IMR-90 (cell line): ENCODE measurements at places on chromosomes 12 and 14. TPM values are rescaled to one million over a fixed set of nuclear protein-coding genes. Genes with fewer than 3 reads are reported as not detected.

DNA sequence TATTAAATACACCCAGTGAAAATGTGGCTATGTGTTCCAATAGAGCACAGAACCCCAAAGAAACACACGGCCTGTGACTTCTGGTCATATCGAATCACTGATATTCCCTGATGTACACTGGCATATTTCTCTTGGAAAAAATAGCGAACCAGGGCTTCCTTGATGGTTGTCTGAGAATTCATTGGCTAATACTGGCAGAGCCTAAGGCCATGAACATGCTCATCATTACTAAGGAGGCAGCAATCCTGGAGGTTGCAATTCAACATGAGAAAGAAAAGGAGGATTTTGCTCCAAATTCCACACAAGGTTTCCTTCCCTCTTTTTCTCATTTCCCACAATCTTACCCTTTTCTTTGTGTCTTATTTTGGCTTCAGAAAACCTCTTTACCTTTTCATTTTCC, 212.9 kb upstream of the HMGA2 start:
- peaks cover 23% of the 10 kb centered on the region for H3K4me1 ChIP-seq
- no peak overlapping the region for H3K4me3 ChIP-seq
- H3K36me3 ChIP-seq, result no peaks in the 10 kb centered on the region
- no peak overlapping the region for H3K27ac ChIP-seq

DNA sequence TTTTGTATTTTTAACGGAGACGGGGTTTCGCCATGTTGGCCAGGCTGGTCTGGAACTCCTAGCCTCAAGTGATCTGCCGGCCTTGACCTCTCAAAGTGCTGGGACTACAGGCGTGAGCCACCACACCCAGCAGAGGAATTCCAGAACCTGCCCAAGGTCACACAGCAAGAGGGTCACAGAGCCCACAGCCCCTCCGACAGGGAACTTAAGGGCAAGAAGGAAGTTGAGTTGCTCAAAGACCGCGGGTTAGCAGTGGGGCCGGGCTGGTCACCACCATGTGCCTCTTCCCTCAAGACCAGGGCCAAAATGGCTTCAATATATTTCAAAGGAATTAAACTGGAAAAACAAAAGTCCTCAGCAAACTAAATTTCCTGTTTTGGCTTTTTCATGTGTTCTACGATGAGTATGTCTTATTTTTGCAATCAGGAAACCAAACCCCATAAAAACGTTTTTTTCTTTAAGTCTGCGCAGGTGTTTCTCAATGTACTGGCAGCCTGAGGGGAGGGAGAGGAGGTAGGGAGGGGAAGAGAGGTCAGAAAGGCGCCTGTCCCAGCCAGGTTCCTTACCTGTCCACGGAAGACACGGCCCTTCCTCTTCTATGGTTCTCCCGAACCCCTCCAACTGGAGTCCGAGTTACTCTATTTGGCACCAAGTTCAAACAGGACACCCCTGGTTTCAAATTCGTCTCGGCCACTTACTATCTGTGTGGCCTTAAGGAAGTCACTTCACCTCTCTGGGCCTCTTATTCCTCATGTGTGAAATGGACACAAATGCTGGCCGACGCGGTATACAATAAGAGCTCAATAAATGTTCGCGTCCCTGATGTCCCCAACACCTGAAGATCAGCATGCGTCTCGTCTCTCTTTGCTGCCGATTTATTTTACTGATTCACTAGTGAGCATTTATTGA, 778 bp downstream of the SLC8B1 start:
- H3K27ac ChIP-seq, result peak overlapping the region; percentile 46; the same call in 1 of the 2 replicates
- H3K4me3 ChIP-seq, result peak overlapping the region; percentile 78
- no peak for DNase-seq

DNA sequence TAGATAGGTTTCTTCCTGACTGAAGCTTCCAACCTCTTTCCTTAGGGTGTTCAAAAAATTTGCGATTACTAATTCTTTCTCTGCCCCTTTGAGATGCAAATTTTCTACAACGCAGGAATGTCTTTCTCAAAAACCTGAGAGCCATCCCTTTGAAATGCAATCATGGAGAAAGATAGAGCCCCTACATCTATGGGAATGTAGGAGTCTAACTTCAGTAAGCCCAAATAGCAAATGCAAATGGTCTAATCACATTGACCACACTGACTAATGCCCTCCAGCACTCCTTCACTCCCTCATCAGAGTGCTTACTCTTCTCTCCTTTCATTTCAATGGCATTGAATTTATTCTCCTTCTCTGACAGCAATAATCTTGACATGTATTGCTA, 107.1 kb downstream of the SLC6A15 start:
- no peak for DNase-seq
- H3K27me3 ChIP-seq, result no peaks in the 10 kb centered on the region
- H3K27ac ChIP-seq, result no peak overlapping the region

The CPNE6 gene
- not detected in 2 replicates for total RNA-seq

The ZNF10 gene
- 5.3 and 6.1 TPM in 2 replicates for total RNA-seq

The RNASE4 gene
- 8.1 and 10.4 TPM in 2 replicates for total RNA-seq
